ENCODE measurements at places on chromosomes 11 and 22.

DNA sequence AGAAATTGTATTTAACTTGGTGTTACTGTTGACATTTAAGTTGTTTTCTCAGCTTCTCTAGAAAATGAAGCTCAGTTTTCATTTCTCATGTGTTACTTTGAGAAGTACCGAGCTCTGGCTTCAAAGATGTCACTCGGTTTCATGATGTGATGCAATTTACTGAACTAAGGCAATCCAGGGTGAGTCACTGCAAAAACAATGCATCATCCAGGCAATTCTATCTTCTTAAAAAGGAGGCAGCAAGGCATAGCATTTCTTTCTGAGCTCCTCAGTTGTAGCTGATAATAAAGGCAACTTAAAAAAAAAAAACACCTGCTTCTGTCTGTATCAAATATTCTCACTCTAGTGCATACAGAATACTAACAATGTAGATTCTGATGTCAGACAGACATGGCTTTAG, 91.1 kb upstream of the KCNA4 start:
- no peak for DNase-seq

DNA sequence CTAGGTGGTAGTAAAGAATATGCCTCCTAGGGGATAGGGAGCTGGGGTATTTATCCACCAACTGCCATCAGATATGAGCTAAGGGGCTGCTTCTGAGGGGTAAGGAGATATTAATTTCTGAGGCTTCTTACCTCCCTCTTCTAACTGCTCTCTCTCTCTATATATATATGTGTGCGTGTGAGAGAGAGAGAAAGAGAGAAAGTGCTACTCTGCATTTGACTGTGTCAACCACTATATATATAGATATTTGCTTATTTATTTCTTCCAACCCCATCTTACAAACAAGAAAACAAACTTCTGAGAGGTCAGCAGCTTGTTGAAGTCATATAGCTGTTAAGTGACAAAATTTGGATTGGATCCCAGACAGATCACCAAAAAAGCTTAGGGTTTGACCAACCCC, 5.9 kb upstream of the HEPACAM start:
- no peak for DNase-seq

GRCh38 chr11:57405271-57405860, 14.9 kb upstream of the PRG2 start:
- DNase-seq, result peak; percentile 85

DNA sequence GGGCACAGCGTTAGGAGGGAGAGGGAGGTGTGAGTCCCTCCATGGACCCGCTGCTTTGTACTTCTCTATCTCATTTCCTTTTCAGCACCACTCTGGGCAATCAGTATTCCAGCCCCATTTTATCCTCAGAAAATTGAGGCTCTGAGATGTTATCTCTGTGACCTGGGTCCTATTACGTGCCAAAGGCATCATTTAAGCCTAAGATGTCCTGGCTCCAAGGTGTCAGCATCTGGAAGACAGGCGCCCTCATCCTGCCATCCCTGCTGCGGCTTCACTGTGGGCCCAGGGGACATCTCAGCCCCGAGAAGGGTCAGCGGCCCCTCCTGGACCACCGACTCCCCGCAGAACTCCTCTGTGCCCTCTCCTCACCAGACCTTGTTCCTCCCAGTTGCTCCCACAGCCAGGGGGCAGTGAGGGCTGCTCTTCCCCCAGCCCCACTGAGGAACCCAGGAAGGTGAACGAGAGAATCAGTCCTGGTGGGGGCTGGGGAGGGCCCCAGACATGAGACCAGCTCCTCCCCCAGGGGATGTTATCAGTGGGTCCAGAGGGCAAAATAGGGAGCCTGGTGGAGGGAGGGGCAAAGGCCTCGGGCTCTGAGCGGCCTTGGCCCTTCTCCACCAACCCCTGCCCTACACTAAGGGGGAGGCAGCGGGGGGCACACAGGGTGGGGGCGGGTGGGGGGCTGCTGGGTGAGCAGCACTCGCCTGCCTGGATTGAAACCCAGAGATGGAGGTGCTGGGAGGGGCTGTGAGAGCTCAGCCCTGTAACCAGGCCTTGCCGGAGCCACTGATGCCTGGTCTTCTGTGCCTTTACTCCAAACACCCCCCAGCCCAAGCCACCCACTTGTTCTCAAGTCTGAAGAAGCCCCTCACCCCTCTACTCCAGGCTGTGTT, 829 bp upstream of the APOC3 start:
- DNase-seq, result no peak

DNA sequence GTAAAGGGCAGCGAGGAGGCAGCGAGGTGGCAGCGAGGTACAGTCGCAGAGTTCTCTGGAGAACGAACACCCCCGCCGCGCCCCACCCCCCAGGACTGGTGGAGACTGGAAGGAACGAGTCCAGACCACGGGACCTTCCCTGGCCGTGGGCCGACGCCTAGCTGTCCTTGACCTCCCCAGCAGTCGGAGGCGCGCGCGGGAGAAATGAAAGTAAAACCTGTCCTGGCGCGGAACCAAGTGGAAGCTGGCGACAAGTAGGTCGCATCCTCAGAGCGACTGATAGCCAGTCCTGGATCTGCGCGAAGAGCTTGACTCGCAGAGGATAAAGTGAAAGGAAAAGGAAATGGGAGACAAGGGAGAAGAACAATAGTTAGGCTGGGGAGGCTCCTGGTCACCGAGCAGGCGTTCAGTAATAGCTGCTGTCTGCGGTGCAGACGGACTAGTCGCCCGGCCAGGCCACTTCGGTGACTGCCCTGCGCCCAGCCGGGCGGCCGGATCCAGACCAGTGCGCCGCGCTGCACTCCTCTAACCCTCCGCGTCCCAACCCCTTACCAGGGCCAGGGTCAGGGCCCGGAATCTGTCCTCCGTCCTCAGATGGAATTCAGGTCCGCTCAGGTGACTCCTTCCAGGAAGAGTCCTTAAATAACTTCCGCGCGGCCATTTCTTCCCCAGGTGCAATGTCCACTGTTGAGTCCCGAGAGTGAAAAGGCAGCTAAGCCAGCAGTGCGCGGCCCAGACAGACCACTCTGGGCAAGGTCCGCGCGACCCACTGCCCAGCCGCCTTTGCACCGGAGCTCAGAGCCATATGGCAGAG, 1.9 kb upstream of the ADM start:
- DNase-seq, result peak; percentile 91

DNA sequence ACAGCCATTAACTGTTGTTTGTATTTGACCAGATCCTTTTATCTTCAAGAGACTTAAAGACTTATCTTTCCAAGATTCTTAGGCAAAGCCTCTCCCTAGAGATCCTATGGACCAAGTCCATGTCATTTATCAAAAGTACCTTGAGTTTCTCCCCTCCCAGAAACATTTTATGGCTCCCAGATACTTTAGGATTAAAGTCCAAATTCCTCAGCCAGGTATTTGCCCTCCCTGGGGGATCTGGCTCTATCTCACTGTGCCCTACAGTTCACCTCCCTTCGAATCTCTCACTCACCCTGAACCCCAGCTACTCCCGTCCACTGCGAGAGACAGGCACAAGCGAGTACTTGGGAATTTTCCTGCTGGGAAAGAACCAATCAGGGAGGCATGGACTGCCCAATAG, 11.9 kb downstream of the MS4A8 start:
- no peak for DNase-seq

DNA sequence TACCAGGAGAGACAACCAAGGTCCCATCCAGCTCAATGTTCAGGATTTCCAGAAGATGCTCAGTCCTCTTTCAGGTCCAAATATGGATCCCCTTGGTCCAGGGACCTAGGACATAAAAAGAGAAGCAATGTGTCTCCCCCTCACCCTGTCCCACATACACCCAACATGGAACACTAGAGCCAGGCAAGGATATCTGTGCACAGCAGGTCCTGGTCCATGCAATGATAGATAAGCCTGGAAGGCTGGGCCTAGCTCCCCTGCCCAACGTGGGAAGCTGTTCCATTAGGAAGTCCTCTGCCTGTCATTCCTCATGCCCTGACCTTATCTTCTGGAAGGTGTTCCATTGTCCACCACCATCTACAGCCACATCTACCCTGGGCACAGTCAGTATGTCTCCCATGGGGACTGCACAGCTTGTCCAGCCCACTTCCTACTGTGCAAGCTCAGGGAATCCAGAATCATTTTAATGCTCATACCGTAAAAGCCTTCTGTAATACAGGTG, 1434.8 kb downstream of the TBC1D22A start:
- no peak for DNase-seq

GRCh38 chr11:44624761-44625221, 59.3 kb downstream of the CD82 start:
- no peak for DNase-seq

GRCh38 chr11:62139526-62140303, 15.9 kb downstream of the INCENP start:
- no peak for DNase-seq

DNA sequence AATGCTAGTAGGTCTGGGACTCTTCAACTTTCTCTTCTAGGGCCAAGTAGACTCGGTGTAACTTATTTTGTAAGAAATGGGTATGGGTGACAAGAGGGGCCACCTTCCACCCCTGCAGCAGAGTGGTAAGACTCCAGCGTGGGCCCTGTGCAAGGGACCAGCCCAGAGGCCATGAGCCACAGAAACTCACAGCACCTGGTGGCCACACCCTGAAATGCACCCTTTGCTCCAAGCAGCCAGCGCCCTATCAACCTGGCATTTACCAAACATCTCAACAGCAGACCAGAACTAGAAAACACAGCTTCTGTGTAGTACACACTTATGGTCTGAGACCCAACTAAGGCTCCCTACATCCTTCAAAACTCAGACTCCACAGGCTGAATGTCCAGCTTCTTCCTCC, 5.7 kb downstream of the CDCA5 start:
- DNase-seq, result peak; percentile 27

GRCh38 chr11:78469896-78470295, 52.3 kb upstream of the GAB2 start:
- peak; percentile 14 for DNase-seq

DNA sequence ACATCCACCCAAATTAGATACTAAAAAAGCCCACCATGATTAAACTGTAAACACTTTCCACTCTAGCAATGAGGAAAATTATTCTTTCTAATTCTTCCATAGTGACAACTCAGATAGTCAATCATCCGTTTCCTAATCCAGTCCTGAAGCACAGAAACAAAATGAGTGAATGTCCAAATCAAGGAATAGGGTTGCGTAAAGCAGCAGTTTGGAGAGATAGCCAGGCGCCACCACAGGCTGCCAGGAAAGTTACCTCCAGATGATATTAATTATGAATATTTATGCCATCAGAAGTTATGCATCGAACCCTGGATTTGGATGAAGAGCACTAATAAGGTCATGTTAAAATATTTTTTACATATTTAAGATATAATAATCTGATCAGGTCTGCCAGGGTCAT, 63.2 kb downstream of the ETS1 start:
- no peak for DNase-seq

GRCh38 chr22:38451404-38451803, 3.6 kb downstream of the KCNJ4 start:
- DNase-seq, result no peak

DNA sequence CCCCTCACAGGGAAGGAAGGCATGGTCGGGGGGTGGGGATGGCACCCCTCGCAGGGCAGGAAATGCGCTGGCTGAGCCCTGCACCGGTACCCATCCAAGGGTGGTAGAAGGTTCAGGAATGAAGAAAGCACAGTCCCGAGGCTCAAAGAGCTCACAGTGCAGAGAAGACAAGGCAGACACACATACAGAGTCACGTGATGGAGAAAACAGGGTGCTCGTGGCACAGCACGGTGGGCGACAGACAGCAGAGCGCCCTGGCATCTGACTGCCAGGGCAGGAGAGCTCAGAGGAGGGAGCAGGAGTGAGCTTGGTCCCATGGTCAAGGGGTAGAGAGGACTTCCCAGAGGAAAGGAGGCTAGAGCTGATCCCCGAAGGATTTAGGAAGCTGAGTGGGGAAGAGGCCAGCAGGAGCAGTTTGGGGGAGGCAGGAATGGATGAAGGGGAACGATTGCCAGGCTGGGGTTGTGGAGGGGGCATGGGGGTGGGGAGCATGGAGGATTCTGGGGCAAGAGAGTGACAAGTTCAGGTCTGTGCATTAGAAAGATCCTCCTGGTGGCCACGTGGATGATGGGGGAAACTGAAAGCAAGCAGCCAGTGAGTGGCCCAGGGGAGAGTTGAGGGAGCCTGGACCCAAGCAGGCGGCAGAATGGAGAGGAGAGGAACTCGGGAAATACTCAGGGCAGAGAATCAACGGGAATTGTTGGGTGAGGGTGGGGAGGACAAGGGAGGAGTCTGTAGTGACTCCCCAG, 43.9 kb downstream of the PDE2A start:
- no peak for DNase-seq

DNA sequence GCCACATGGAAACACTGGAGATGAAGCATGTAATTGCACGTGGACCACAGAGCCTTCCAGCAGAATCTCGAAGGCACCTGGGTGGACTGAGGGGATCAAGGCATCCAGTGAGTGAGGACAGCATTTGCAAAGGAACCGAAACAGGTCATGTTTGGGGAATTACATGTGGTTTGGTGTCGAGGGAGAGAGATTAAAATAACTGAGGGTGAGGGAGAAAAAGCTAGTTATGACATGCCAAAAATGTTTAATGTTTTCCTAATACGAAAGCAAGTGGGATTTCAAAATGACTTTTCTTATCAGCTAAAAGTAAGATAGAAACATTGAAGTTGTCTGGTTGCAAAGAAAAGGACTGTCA, 157.1 kb downstream of the BLID start:
- DNase-seq, result no peak

GRCh38 chr22:35556666-35557065, 16.0 kb downstream of the RASD2 start:
- DNase-seq, result no peak

GRCh38 chr22:44091021-44091721, 67.1 kb downstream of the PARVB start:
- DNase-seq, result no peak

DNA sequence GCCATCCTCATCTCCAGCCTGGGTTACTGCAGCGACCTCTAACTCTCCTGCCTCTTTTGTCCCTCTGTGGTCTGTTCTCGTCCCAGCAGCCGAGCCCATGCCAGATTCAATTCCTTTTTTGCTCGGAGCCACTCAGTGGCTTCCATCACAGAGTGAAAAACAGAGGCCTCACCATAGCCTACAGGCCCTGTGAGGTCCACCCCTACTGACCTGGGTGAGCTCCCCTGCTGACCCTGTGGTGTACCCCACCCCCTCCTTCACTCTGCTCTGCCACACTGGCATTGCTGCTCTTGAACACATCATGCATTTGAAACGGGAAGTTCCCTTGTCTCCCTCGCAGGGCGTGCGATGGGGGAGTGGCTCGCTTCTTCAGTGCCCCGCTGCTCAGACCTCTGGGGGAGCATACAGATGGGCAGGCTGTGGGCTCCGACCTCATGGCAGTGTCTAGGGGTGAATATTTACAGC, 2.1 kb downstream of the AIP start:
- DNase-seq, result peak; percentile 55

GRCh38 chr22:21025763-21026755, 6.3 kb downstream of the SLC7A4 start:
- no peak for DNase-seq

- no peak for DNase-seq
Observed at GRCh38 chr22:28557184-28557583, 122.5 kb downstream of the TTC28 start.

Data from inflammatory macrophage treated with lipopolysaccharide for 1 hour (primary cell).